ENCODE measurements at places on chromosomes 4 and X.

GRCh38 chrX:10217198-10217597 lies 60.4 kb downstream of the CLCN4 start:
- peak; percentile 21 for DNase-seq

DNA sequence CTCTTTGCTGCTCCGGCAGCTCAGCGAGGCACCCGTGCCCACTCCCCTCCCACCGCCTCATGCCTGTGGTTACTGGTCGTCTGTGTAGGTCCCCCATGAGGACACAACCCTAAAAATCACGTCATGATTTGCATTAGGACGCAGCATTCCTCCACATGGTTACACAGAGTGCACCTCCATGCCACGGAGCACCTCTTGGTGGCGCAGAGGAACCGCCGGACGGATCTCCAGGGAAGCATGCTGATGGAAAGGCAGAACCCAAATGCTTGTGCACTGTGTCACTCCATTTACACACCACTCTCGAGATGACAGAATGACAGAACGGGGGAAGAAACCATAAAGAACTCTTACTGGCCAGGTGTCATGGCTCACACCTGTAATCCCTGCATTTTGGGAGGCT lies 22.4 kb downstream of the FAM53A start:
- DNase-seq, result no peak

DNA sequence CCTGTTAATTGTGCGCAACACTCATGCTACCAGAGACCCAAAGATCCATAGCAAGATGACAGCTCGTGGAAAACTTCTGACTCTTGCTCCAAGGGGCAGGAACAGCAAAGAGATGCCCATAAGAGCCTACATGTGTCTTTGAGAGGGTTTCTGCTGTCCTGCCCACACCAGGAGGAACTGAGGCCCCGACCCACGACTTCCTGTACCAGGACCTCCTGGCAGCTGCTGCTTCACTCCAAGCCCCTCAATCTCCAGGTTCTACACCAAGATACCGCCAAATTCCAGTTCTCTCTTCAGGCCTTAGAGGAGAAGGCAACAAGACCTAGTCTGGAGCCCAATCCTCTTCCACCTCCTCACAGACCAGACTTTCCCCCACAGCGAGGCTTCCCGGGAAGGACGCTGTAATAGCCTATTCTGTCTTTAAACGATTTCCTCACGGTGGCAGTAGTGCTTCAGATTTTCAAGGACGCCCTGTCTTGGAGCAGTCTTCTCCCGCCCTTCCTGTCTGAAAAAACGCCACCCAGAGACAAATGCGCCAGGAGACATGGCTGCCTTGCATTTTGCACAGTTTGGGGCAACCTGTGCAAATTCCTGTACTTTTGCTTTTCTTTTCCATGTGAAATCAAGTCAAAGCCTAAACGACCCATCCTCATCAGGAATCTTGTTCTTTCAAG lies 230.2 kb upstream of the STK26 start:
- DNase-seq, result peak; percentile 97

DNA sequence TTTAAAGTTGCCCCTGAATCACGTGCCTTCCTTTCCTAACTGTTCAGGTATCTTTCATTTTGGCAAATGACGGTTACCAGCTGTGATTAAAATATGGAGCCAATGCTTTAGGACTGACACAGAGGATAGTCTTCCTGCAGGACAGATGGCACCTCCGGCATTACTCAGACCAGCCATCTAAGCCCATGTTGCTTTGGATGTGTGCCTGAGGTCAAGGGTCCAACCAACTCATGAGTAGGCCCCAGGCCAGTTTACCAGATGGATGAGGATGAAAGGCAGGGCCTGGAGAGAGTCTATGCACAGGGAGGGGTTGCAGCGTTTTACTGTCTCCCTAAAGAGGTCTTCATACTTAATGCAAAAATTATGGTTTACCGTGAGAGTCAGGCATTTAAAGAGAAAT lies 174.0 kb upstream of the GATB start:
- DNase-seq, result no peak

- no peak for DNase-seq
Observed at GRCh38 chr4:184261246-184261645, 43.6 kb upstream of the ENPP6 start.

GRCh38 chr4:30727409-30727808 lies 7.2 kb downstream of the PCDH7 start:
- DNase-seq, result no peak

DNA sequence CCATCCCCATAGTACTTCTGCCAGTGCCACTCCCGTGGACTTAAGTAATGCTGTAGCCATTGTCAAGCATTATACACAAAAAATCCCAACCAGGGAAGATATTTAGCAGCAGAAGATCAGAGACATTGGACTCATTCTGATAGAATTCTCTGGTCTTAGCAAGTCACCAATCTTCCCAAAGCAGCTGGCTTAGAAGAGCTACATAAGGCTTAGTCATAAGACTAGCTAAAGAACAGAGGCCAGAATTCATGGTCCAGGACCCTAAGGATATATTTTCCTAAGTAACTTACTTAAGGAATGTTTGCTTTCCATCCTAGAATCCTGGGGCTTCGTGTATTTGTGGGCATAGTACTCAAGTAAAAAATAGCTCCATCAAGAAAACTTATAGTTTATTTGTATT lies 100.3 kb upstream of the SLIT2 start:
- DNase-seq, result no peak

GRCh38 chr4:88533088-88533790 lies 9.7 kb upstream of the PYURF start:
- no peak for DNase-seq

GRCh38 chr4:82712561-82712960 lies 86.0 kb downstream of the SCD5 start:
- no peak for DNase-seq

DNA sequence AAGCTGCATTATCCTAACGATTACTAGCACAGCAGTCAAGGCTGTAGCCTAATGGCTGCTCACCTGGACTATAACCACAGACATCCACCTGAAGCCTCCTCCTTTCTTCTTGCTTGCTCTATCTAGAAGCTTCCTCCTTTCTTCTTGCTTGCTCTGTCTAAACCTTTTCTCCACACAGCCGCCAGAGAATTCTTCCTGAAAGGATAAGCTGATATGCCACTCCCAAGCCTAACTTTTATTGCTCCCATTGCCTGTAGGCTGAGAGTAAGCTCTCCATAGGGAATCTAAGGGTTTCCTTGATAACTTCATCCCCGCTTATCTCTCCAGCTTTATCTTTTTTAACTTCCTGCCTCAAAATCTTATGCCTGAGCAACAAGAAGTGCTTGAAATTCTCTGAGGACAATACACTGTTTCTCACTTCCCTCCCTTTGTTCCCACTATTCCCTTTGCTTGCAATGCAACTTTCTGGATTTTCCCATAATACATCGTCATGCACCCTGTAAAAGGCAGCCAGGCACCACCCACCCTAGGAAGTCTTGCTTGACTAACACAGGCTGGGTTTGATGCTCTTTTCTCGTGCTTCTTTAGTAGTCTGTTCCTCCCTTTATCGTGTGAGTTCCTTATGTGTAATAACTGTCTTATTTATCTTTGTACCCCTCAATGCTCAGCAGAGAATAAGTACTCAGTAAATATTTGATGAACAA lies 1.4 kb upstream of the LRIT3 start:
- no peak for DNase-seq

GRCh38 chr4:1987721-1988326 lies 20.9 kb downstream of the NELFA start:
- no peak for DNase-seq

- DNase-seq, result no peak
Observed at GRCh38 chr4:87188048-87188447, 32.4 kb downstream of the KLHL8 start.

GRCh38 chrX:140709421-140709846 lies at the start of gene LINC00632:
TSS of gene LINC00632 (plus strand) at chrX:140709759.
- no peak for DNase-seq

DNA sequence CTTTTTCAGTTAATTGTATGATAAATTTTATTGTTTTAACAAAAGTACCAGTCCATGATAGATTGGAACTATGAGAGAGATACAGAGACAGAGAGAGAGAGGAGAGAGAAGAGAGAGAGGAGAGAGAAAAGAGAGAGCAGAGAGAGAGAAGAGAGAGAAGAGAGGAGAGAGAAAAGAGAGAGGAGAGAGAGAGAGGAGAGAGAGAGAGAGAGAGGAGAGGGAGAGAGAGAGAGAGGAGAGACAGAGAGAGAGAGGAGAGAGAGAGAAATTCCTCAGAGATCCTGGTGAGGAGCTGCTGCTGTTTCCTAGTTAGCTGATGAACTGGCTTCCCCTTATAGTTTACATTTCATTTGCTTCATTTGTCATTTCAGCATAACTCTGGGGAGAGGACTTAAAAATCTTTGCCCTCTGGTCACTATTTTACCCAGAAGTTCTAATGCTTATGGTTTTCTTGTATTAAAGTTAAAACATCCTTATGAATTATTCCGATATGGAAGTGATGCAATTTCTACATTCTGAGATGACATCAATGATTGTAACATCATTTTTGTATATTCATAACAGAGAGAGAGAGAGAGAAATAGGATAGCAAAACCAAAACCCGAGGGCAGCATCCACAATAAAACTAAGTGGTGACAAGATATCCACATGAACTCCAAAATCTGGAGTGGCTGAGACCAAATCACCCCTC lies 10.8 kb downstream of the CTAG1A start:
- no peak for DNase-seq

GRCh38 chrX:48939524-48940228 lies 17.7 kb downstream of the OTUD5 start:
- no peak for DNase-seq

DNA sequence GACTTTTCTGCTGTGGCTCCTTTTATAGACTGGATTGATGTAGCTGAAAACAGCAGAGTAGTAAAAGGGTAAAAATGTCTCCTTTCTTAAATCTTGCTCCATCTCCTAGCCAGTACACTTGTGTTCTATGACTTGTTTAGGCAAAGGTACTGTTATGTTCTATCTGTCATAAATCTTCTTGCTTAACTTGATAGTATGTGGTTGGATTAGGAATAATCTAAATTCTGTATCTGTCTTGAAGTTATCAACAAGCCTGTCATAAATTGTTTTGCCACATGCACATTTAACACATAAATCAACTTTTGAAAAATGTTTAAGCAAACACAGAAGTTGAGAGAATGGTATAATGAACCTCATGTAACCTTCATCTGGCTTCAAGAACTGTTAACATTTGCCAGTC lies 157.0 kb downstream of the FRAS1 start:
- DNase-seq, result no peak

GRCh38 chr4:40682290-40683101 lies 52.8 kb upstream of the RBM47 start:
- peak; percentile 67 for DNase-seq

DNA sequence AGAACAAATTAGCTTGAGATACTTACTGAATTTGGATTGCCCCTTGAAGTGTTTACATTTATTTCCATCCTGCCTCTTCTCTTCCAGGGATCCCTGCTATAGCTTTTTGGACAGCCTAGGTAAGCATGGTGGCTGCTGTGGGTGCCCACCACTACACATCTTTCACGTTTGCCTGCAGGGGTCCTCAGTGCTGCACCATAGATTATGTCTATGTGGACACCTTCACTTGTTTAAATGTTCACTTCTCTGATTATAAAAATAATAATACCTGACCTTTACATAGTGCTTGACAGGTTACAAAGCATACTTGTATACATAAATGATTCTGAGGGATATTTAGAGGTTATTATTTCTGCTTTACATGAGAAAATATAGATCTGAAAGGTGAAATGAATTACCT lies 67.9 kb upstream of the SLC4A4 start:
- peak; percentile 80 for DNase-seq

DNA sequence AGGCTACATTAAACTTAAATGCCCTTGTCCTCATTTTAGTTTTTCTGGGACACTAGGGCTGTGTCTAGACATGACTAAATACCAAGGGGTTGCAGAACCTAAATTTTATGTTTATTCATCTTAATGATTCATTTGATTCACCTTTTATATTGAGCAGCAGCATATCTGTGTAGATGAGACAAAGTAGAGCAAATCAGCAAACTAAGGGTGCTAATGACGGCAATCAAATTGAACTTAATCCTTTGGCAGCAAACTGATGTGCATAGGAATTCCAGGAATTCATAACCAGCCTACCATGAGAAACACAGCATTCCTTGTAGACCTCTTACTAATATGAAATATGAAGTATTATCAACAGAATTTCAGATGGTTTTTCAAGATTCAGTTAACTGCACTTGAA lies 25.1 kb downstream of the EPHA5 start:
- DNase-seq, result no peak
